Endodermal cell (in vitro differentiated cells): ENCODE measurements at places on chromosomes 4 and X. TPM values are rescaled to one million over a fixed set of nuclear protein-coding genes. Genes with fewer than 3 reads are reported as not detected.

OCIAD2 gene
- total RNA-seq: 67.3 to 94.8 TPM (median 73.9 TPM) in 3 replicates

DNA sequence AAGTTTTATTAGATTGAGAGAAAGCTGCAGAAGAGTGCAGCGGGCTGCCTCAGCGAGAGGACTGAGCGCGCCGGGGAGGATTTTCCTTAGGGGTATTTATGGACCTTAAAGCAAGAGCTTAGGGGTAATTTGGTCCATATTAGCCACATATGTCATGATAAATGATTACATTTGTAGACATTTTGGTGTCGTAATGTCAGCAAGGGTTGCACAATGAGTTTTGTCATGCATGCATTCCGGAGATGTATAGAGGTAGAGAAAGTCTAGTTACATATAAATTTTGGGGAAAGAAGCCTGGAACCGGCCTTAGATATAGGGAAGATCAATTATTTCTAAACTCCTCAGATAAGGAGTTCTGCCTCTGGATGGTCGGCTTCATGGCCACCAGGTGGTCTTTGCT is 10.0 kb downstream of the MGST2 start:
- H3K4me3 ChIP-seq: no peak overlapping the region
- no peaks in the 10 kb centered on the region for H3K27me3 ChIP-seq
- peaks cover 91% of the 10 kb centered on the region for H3K36me3 ChIP-seq
- peaks cover 13% of the 10 kb centered on the region for H3K4me1 ChIP-seq
- DNase-seq: no peak
- H3K27ac ChIP-seq: no peak overlapping the region

GRCh38 chr4:170017252-170017651 is 8.9 kb downstream of the MFAP3L start:
- no peak for DNase-seq
- H3K27ac ChIP-seq: no peak overlapping the region
- H3K27me3 ChIP-seq: peaks cover 4% of the 10 kb centered on the region
- no peak overlapping the region for H3K4me3 ChIP-seq
- H3K36me3 ChIP-seq: no peaks in the 10 kb centered on the region

DNA sequence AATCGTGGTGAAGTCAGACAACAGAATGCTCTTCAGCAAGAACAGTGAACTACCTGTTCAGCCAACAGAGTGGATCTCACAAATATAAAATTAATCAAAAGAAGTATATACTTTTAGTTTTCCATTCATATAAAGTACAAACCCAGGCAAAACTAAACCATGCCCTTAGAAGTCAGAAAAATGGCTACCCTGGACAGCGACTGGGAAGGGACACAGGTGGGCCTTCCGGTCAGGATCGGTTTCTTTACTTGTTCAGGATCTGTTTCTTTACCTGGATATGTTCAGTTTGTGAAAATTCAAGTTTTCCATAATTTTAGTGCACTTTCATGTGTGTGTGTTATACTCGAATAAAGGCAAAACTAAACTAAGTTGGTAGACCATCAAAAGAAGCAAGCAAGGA is 12.4 kb upstream of the GPR173 start:
- H3K27ac ChIP-seq: no peak overlapping the region
- DNase-seq: no peak
- no peaks in the 10 kb centered on the region for H3K4me1 ChIP-seq
- H3K36me3 ChIP-seq: no peaks in the 10 kb centered on the region
- H3K4me3 ChIP-seq: no peak overlapping the region

- DNase-seq: no peak
- no peak overlapping the region for H3K27ac ChIP-seq
- no peaks in the 10 kb centered on the region for H3K36me3 ChIP-seq
- H3K4me1 ChIP-seq: no peaks in the 10 kb centered on the region
Observed at GRCh38 chrX:40318076-40318475, 220.3 kb upstream of the BCOR start.

TBC1D9 gene
- total RNA-seq: 28.9 to 36.0 TPM (median 29.0 TPM) in 3 replicates

- no peak overlapping the region for H3K4me3 ChIP-seq
- H3K4me1 ChIP-seq: no peaks in the 10 kb centered on the region
- H3K36me3 ChIP-seq: no peaks in the 10 kb centered on the region
- H3K27ac ChIP-seq: no peak overlapping the region
- DNase-seq: no peak
- no peaks in the 10 kb centered on the region for H3K27me3 ChIP-seq
Observed at GRCh38 chrX:66410806-66411205, 228.1 kb downstream of the EDA2R start.

DNA sequence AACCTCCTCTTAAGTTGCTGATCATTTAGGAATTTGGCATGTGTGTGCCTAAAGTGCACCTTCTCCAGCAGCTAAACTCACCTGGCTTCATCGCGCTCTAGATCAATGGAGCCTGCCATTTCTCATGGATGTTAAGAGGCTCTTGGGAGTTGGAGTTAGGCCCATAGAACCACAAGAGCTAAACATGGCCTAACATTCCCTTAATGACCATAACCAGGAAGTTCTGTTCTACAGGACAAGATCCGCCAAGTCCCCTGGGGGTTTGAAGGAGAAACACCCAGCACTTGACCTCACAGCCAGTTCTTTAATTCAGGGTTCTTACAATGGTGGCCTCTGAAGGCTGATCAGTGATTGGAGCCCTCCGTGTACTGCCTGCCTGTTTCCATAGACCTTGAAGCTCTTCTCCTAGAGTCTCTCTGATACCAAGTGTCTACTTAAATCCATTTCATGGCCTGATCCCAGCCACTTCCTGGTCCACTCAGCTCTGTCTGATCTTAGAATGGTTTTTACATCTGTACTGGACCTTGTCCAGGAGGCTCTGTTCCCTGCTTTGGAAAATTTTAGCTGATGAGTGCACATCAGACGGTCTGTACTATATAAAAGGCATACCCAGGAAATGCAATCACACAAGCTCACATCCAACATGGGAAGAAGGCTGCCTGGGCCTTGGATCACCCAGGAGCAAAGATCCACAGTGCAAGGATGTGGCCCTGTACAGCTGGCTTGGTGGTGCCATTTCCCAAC is 45.1 kb downstream of the RPS3A start:
- H3K27me3 ChIP-seq: no peaks in the 10 kb centered on the region
- no peaks in the 10 kb centered on the region for H3K4me1 ChIP-seq
- H3K27ac ChIP-seq: no peak overlapping the region

GRCh38 chrX:70009970-70010369 is 39.8 kb downstream of the AWAT2 start:
- no peaks in the 10 kb centered on the region for H3K4me1 ChIP-seq
- no peaks in the 10 kb centered on the region for H3K27me3 ChIP-seq
- H3K4me3 ChIP-seq: no peak overlapping the region
- DNase-seq: no peak
- no peak overlapping the region for H3K27ac ChIP-seq
- peaks cover 5% of the 10 kb centered on the region for H3K36me3 ChIP-seq

TMPRSS11D gene
- not detected in 2 replicates for total RNA-seq

DNA sequence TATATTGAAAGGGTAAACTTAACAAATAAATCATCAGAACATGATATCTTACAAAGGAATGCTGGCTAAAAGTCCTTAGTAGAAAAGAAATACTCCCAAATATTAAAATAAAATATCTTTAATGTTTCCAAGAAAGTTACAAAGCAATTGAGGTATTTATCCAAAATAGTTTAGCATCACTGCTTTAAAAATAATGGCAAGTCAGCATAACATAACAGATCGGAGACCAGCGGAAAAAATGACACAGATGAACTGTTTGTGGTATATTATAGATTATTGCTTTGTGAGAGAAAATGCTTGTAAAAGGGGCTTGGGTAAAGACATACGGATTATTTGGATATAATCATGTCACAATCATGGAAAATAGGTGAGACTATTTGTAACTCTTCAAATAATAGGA is 168.5 kb upstream of the TEX13C start:
- H3K4me1 ChIP-seq: no peaks in the 10 kb centered on the region
- no peak overlapping the region for H3K4me3 ChIP-seq
- H3K27me3 ChIP-seq: no peaks in the 10 kb centered on the region
- DNase-seq: no peak
- no peaks in the 10 kb centered on the region for H3K36me3 ChIP-seq
- no peak overlapping the region for H3K27ac ChIP-seq

CXCL6 gene
- total RNA-seq: 0.21 to 0.46 TPM in 2 of 3 replicates, not detected in the other

DNA sequence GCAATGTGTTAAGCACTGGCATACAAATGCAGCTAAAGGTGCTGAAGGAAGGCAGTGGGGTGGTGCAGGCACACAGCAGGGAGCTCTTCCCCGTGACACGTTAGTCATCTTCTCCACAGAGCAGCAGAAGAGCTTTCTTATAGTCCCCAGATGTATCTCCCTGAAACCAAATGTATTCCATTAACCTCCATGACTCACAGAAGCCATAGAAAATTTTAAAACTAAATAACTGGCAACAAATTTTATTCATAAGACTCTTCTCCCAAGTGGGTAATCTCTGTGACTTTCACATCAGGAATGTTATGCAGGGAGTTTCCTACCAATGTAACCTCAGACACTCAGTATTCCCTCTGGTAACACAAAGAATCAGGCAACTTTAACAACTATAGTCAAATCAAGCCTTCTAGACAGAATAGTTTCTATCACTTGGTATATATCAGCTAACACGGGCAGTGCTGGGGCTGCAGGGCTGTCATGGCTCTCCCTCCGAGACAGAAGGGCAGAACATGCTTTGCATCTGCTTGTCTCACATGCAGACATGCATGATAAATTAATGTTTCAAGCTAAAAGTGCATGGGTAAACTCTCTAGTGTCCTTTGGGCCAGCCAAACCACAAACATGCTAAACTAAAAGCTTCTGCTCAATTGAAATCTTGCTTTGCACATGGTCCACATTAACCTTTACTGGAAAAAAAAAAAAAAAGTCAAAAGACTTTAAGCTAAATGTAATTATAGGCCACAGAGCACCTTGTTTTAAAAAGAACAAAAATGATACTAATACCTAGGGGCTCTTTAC is 28.2 kb downstream of the ANXA5 start:
- H3K27me3 ChIP-seq: no peaks in the 10 kb centered on the region
- peaks cover 70% of the 10 kb centered on the region for H3K36me3 ChIP-seq
- no peak overlapping the region for H3K4me3 ChIP-seq

DNA sequence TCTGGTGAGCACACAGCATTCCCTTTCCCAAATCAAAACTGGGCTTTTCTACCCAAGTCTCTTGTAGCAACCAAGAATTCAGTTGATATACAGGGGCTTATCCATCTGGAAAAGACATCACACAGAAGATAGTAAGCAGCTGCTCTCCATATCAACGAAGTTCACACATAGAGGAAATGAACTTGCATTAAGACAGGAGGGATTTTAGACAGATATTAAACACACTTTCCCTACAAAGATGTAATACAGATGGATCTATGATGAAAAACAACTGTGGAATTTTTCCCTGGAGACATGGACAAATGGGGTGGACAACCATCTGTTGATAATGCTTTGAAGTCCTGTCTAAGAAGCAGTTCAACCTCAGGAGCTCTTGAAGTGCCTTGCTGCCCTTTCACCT is 9.8 kb upstream of the PDE5A start:
- no peaks in the 10 kb centered on the region for H3K36me3 ChIP-seq
- H3K27ac ChIP-seq: no peak overlapping the region
- H3K4me3 ChIP-seq: no peak overlapping the region
- H3K4me1 ChIP-seq: no peaks in the 10 kb centered on the region
- no peak for DNase-seq
- H3K27me3 ChIP-seq: no peaks in the 10 kb centered on the region

DNA sequence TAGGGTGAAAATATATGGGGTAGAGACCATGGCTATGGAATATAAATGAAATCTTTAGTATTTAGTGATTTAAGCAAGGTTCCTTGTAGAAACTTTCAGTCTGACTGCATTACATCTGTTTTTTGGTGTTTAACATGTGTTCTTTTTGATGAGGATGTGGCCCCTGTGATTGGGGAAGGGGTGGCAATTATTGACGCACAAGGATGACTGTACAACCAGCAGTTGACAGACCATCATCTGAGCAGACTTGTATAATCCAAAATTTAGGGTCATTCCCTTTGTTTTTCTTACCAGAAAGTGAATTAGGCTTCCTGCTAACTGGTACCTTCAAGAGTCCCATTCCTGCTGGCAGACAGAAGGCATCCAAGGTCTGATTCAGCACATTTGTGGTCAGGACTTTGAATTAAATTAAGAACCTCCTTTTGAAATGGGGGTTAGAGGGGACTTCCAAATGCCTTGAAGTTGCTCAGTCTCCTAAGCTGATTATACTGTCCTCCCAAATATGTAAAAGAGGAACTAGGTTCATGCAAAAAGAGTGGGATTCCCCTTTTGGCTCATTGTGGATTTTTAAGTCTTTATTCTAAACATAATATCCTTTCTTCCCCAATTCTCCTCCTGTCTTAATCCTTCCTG is 112.4 kb upstream of the CXCL13 start:
- H3K27me3 ChIP-seq: no peaks in the 10 kb centered on the region
- no peaks in the 10 kb centered on the region for H3K4me1 ChIP-seq
- no peak for DNase-seq
- H3K36me3 ChIP-seq: no peaks in the 10 kb centered on the region

DNA sequence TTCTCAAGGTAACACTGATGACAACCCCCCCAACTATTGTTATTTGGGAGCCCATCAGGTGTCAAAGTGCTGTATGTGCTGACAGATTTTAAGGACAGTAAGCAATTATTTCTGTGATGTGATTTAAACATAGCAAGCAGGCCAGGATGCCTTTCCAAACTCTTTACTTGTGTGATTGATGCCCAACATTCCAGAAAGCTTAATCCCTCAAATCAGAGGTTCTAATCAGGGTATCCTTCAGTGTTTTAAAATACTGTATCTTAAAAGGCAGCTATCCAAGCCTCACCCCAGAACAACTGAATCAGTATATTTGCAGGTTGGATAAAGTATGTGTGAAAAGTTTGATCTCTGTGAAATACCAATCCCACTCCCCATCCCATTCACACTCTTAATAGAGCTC is 119.7 kb downstream of the GASK1B start:
- no peaks in the 10 kb centered on the region for H3K27me3 ChIP-seq
- DNase-seq: no peak
- H3K4me3 ChIP-seq: no peak overlapping the region
- H3K4me1 ChIP-seq: peaks cover 11% of the 10 kb centered on the region

DNA sequence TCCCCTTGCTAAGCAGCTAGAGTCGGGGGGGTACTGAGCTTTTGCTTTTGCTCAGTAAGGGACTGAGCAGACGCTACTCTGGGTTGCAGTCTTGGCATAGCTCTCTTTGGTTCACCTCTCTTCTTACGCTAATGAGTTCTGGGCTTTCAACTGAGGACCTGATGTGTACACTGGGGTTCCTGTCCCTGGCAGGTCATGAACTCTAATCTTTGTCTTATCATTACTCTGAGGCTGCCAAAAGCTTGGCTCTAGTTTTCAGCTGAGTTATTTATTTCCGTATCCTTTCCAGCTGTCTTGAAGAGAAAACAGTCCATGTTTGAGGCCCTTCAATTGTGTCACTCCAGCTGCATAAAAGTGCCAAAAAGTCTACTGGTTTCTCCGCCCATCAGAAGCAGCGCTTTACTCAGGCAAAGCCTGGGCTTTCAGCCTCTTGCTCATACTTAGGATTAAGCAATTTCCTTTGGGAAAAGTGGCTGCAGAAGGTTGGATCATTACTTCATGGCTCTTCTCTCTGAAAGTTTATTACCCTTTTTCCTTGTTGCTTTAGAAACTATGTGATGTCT is 121.0 kb upstream of the STOX2 start:
- no peaks in the 10 kb centered on the region for H3K27me3 ChIP-seq
- DNase-seq: no peak
- H3K27ac ChIP-seq: no peak overlapping the region
- H3K4me1 ChIP-seq: no peaks in the 10 kb centered on the region
- H3K4me3 ChIP-seq: no peak overlapping the region

GRCh38 chr4:95219109-95219508 is 329.7 kb downstream of the UNC5C start:
- no peaks in the 10 kb centered on the region for H3K4me1 ChIP-seq
- H3K27me3 ChIP-seq: peaks cover 6% of the 10 kb centered on the region
- no peak overlapping the region for H3K27ac ChIP-seq
- no peak for DNase-seq
- no peak overlapping the region for H3K4me3 ChIP-seq

GRCh38 chr4:150009533-150009932 is 68.7 kb upstream of the DCLK2 start:
- H3K4me1 ChIP-seq: no peaks in the 10 kb centered on the region
- no peak overlapping the region for H3K4me3 ChIP-seq
- no peak overlapping the region for H3K27ac ChIP-seq
- H3K27me3 ChIP-seq: no peaks in the 10 kb centered on the region
